ENCODE measurements at places on chromosomes 6 and 20.

DNA sequence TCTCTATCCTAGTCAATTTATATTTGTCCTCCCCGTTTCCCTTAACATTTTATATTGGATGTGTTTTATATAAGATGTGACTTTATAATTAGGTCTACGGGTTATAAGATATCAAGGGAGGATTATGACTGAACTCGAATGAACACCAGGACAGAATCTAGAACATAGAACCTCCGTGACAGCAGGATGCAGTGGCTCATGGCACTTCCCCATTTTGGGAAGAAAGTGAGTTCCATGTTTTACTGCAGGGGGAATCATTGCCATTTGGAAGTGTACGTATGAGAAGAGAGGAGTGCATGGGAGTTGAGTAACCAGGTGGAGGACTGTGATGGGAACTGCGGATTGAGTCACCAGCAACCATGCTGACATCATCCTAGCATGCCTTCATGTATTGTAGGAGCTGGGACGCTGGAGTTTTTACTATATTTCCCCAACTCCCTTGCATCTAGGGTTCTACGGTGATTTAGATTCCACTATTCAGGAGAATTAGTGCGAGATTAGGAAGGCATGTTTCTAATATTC, 56.1 kb upstream of the FOXC1 start:
- no peak for DNase-seq

DNA sequence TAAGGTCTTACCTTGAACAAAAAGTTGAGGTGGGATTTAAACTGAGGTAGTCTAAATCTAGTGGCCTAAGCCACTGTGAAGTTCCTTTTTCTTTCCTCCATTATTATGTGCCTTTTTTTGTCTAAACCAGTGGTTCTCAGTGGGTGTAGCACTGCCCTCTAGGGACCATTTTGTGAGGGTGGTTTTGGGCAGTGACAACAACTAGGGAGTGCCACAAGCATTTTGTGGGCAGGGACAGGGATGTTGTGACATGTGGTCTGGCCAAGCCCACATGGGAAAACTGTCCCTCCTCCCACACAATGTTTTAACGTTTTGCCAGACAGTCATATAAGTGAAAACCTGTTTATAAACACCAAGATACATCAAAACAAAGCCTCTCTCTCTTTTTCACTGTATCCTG, 899.4 kb upstream of the FLRT3 start:
- peak; percentile 19 for DNase-seq

DNA sequence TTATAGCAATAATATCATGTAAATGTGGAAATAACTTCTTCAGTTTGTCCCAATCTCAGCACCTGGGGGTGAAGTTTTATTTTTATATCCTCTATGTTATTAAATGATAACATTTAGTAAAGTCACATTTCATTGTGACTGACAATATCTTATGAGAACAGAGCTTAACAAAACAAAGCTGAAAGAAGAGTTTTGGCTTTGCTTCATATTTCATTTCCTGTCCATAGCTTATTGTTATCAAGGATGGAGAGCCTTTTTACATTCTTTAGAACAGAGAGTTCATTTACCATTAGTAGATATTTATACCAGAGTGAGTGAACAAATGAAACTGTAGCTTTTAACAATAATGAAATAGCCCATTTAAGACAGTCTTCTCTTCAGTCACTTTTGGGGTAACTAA, 231.9 kb upstream of the SGK1 start:
- DNase-seq = no peak

- DNase-seq = no peak
Observed at GRCh38 chr6:137954253-137954652, 87.2 kb downstream of the TNFAIP3 start.

DNA sequence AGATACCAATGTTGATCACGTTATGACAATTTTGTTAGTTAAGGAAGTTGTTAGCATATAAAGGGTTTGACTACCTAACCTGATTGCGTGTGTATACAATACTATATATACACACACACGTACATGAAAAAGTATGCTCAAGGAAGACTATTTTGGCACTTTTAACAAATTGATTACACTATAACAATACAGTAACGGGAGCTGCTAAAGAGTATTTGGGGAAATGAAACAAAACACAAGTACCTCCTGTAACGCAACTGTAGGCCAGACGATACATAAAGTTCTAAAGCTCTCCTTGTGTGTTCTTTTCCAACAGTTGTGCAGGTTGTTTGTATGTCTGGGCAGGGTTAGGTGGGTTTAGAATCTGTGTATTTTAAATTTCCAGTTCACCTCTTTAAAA, 98.7 kb downstream of the PLEKHG1 start:
- DNase-seq = no peak

DNA sequence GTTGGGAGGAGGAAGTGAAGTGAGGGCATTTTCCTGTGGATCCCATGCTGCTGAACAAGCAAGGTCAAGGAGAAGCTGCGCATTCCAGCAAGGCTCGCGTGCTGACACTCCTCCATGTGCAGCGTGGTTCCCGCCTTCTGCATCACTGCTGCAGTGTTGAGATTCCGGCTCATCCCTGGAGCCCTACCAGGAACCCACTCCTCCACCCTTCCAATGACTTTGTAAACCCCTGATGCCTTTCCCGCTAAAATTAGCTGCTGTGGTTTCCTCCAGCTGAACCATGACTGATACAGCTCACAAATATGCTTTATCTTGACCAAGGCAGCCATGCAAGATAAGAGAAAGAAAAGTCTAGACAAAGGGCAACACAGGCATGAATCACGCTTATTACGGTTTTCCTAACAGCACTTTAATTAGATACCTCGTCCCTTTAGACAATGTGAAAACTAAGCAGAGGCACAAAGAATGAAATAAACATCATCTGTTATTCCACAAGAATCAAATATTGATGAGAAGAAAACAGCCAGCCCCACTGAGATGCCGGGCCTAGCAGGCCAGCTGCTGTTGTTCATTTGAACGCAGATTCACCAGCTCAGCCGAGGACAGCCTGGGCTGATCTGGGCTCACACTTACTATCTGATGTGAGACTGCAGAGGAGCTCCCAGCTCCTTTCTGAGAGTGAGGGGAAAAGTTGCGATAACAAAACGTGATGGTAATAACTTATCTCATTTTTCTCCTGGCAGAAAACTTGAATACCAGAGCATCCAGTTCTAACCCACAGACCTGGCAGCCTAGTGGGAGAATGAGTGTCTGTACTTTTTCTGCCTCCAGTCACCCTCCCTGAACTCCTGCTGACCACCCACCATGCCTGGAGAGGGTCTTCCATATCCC, 14.2 kb upstream of the BNIP5 start:
- no peak for DNase-seq

GRCh38 chr6:129475477-129476247, 234.3 kb downstream of the ARHGAP18 start:
- DNase-seq = peak; percentile 61

DNA sequence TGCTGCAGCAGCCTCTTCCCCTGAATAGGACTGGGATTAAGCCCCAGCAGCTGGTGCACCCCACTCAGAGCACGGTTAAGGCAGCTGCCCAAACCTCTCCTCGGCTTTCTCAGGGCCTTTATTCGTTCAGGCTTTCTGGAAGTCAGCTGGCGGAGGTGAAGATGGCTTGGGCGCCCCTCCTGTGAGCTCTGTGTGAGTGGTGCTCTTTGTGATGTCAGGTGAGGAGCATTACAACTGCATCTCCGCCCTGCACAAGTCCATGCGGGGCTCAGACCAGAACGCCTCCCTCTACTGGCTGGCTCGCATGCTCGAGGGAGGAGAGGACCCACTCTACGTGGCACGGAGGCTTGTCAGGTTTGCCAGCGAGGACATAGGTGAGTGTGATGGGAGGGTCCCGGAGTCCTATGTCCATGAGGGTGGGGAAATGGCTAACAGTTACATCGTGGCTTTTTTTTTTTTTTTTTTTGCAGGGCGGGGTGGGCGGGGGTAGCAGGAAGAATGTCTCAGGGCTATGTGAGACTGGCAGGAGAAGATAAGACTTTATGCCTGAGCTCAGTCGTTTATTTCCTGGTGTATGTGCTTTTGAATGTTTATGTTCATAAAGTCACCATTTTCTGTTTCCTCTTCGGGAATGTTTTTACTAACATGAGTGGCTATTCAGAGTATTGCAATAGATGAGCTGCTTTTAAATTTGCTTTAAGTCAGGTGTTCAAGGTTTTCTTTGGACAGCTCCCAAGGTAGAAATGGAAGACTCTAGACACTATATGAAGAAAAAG, 18.2 kb downstream of the WRNIP1 start:
- no peak for DNase-seq

- no peak for DNase-seq
Observed at GRCh38 chr6:101544286-101544685, 150.8 kb downstream of the GRIK2 start.

DNA sequence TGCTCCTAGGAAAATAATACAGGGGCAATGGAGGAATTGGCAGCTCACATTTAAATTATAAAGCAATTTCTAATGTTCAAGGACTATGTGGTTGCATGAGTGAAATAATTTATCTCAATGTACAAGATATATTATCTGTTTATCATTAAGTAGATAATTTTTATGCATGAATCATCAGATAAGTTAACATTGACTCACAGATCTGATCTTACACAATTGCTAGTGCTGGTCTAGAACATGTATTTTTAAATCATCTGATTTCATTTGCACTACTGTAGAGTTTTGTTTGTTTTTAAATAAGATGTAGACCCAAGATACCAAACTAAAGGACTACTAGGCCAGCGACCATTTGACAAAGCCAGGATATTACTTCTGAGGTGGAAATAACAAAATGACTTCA, 199.2 kb downstream of the BMP2 start:
- no peak for DNase-seq

GRCh38 chr6:148044261-148044751, 298.3 kb upstream of the SASH1 start:
- no peak for DNase-seq

DNA sequence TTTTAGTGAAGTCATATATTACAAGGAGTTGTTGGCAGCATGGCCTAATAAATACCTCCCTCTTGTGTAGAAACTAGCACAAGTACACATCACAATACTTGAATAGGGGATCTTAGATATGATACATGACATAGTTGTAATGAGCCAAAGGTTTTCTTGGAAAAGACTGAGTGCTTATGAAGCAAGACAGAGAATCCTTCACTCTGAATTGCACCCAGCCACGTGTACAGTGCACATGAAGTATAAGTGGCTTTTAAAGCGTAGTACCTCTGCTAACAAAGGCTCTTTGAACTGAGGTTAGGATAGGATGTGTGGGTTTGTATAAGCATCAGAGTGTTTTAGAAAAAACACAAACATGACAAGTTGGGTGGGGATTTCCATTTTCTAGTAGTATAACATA, 145.5 kb upstream of the STMND1 start:
- DNase-seq = no peak

- no peak for DNase-seq
Observed at GRCh38 chr6:25748049-25748448, 6.5 kb upstream of the SLC17A4 start.

- DNase-seq = no peak
Observed at GRCh38 chr6:23672737-23673136, 453.3 kb upstream of the NRSN1 start.

GRCh38 chr6:78089531-78089930, 436.7 kb downstream of the MEI4 start:
- no peak for DNase-seq

GRCh38 chr6:121305957-121306607, 28.2 kb downstream of the TBC1D32 start:
- DNase-seq = peak; percentile 1

DNA sequence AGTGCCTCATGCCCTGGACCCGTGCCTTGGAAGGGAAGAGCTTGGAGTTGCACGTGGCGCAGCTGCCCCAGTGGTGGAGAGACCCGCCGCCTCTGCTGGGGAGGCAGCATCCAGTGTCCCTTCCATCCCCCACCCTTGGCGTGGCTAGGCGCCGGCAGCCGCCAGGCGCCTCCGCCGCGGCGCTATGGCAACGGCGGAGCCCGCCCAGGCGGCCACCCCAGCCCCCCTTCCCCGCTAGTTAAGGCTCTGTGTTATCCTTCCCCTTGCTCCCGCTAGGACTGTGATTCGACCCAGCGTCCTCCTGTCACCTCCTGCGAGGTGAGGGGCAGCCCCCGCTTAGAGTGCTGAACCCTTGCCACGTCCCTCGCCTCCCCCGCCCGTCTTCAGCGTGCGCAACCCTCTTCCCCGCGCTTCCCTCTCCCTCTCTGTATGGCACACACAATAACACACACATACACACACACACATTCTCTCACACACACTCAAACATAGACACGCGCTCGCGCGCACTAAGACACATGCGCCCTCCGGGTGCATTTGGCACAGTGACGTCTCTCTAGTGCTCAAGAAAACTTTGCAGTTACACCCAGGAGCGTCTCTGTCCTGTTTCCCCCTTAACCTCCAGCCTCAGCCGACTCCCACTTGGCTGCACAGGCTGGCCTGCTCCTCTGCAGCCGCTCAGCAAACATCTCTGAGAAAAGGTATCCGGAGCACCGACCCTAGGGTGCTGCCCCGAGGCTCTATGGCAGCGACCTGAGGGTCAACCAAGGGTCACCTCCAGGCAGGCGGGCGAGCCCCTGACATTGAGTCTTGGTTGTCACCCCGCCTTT, 8.5 kb downstream of the GRIK2 start:
- DNase-seq = peak; percentile 55

GRCh38 chr6:137951064-137951597, 84.1 kb downstream of the TNFAIP3 start:
- no peak for DNase-seq

DNA sequence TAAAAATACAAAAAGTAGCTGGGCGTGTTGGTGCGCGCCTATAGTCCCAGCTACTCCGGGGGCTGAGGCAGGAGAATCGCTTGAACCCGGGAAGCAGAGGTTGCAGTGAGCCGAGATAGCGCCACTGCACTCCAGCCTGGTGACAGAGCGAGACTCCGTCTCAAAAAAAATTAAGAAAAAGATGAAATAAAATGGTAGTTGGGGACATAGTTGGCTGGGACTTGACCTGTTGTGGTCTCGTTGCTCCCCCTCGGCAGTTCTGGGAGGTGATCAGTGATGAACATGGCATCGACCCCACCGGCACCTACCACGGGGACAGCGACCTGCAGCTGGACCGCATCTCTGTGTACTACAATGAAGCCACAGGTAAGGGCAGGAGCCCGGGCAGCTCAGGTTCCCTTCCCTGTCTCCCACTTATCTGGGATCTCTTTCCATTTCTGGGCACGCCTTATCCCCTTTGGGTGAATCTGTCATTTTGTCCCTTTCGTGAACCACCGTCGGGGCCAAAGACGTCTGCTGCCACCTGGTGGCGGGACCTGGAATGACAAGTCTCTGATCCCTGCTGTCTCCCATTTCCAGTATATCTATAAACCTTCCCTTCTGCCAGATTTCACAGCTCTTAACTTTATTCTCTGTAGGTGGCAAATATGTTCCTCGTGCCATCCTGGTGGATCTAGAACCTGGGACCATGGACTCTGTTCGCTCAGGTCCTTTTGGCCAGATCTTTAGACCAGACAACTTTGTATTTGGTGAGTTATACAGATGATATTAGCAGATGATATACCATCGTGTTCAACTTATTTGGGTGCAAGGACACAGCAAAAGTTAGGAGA, 2.3 kb downstream of the TUBB start:
- DNase-seq = peak; percentile 29
